ENCODE measurements at places on chromosomes 1 and 21.

GRCh38 chr1:215267495-215267894 lies 185.0 kb downstream of the KCNK2 start:
- DNase-seq = no peak

- DNase-seq = no peak
These were observed 4.3 kb downstream of the TP73 start for GRCh38 chr1:3656450-3657095.

- DNase-seq = no peak
These were observed 22.2 kb upstream of the MAPKAPK2 start for GRCh38 chr1:206662396-206663092.

DNA sequence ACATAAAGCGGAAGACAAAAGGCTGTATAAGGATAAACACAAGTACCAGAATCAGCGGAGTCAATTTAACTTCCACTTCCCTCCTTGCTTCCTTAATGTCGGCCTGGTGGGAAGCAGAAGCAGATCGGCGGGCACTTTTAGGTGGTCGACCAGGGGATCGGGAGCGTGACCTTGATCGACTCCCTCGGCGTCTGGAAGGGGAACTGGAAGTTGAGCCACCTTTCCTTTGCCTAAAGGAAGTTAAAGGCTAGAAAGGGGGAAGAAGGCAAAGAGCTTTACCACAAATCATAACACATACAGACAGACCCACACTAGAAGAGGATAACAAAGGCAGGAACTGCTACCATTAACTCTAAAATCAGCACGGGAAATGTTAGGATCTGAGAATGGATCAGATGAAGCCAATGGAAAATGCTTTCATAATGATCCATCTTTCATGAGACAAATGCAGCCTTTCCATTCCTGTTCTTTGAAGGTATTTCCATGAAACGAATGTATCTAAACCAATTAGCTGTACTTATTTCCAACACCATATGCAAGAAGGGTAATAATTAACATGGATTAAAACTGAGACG lies 5.7 kb downstream of the LBR start:
- no peak for DNase-seq

DNA sequence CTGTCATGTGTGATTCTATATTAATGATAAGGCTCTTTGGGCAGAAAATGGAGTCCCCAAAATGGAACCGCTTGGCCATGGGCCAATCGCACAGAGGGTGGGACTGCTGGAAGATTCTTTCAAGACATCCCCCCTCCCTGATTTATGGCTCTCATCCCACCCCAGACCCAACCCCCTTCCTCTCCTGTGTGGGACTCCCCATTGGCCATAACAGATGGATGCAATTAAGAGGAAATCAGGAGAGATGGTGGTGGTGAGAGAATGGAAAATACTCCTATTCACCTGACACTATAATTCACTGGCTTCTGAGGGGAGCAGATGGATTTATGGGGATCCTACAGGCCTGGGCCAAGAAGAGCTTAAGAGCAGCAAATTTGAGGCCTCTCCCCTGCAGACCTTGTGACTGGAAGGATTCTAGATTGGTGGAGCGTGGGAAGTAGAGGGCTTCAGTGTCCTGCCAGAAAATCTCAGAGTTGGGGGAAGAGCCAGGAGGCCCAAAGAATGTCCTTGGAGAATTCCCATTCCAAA lies 1.7 kb downstream of the IGFN1 start:
- no peak for DNase-seq

DNA sequence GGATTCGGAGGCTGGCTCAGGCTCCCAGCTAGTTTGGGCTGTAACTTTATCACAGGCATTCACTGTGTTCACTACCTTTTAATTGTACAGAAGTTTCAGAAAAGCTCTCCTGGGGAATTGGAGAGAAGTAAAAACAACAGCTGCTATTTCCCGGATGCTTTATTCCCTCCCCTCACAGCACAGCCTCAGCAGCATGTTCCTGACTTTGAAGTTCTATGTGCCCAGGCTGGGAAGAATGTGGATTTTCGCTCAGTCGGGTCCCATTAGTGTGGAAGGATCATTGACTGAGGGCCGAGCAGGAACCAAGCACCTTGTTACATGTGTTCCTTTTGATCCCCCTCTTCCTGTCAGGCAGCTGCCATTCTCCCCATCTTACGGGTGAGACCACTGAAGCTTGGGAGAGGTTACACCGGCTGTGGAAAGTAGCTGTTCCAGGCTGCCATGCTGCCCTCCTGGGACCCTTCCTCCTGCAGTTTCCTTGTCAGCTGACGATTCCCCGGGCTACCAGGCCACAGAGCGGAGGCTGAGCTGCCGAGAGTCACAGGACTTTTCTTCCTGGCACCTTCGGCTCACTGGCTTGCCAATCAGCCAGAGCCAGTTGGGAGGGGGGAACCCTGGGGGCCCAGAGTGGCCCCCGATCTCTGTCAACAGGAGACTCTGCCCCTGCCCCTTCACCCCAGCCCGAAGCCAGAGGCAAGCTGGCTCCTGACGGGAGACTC lies 223.1 kb upstream of the TMEM51 start:
- no peak for DNase-seq

- DNase-seq = no peak
These were observed 29.5 kb downstream of the PIK3R3 start for GRCh38 chr1:46102769-46103476.

DNA sequence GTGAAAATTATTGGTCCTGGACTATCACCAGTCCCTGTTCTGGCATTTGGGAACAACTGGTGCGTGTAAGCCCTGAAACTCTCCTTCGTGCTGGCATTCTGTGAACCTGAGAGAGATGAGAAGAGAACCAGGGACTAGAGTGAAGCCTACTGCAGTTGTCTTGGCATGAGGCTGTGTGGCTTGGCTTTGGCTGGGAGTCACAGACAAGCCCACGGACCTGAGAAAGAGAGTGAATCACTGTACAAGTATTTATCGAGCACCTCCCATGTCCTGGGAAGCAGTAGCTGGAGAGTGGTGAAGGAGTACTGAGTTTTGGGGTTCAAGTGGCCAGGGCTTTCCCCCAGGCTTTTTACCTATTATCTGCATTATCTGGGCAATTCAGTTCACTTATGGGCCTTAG lies 63.3 kb downstream of the FGGY start:
- DNase-seq = no peak

DNA sequence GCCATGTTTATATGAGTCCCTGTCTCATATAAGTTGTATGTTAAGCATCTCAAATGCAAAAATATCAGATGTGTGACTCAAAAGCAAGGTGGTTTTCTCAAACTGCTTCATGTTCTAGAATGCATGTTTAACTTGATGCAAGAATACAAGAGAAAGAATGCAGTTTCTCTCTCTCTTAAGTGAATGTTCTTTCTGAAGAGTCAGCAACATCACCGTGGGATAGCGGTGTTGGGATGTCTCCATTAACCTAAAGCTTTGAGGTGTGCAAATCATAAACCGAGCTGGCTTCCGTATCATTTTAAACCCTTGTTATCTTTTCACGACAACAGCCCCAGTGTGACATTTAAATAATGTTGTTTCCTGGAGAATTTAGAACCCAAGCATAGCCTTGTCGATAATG lies 48.4 kb upstream of the TARBP1 start:
- no peak for DNase-seq

GRCh38 chr1:203072911-203073310 lies 12.9 kb downstream of the MYOG start:
- no peak for DNase-seq

- DNase-seq = no peak
These were observed 2.8 kb upstream of the RGS5 start for GRCh38 chr1:163205513-163205912.

GRCh38 chr1:68228851-68229250 lies 3.5 kb downstream of the WLS start:
- no peak for DNase-seq

GRCh38 chr1:5456090-5456811 lies 536.0 kb downstream of the NPHP4 start:
- no peak for DNase-seq
